ENCODE measurements at places on chromosomes 7 and 10.

- DNase-seq: no peak
Measured at GRCh38 chr7:28939844-28940544, 18.1 kb downstream of the TRIL start.

- no peak for DNase-seq
Measured at GRCh38 chr7:12889391-12889790, 202.0 kb downstream of the ARL4A start.

- peak; percentile 49 for DNase-seq
Measured at GRCh38 chr7:2872296-2872874, 28.3 kb upstream of the GNA12 start.

DNA sequence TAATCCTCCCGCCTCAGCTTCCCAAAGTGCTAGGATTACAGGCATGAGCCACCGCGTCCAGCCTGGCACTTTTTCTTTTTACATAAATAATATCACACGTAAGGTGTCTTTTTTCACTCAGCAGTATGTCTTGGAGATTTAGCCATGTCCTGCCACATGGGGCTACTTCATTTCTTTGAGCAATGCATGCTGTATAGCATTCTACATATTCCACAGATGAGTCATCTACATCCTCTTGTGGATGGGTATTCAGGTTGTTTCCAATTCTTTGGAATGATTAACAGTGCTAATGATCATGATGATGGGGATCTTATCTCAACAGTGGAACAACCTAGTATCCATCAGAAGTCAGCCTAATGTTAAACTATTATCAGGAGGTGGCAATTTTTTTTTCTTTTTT is 50.8 kb downstream of the ZNF503 start:
- no peak for DNase-seq

- no peak for DNase-seq
Measured at GRCh38 chr7:114822844-114823243, 99.0 kb upstream of the MDFIC start.

DNA sequence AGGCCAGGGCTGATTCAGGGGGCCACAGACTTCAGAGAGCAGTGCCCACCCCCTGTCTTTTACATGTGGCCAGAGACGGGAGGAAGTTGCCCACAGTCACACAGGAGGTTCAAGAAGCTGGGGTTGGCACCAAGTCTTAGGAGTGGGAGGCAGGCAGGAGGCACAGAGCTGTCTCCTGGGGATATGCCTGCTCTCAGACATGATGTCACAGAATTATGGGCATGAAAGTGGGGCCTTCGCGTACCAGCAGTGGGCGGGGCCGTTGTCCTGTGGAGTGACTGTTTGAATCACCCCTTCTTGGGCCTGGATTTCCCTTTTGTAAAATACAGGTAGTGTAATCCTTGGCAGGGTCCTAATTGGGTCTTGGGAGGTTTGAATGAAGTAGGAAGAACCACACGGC is 81.2 kb upstream of the PPIF start:
- DNase-seq: no peak

- DNase-seq: no peak
Measured at GRCh38 chr7:33789871-33790630, 115.3 kb upstream of the BMPER start.

DNA sequence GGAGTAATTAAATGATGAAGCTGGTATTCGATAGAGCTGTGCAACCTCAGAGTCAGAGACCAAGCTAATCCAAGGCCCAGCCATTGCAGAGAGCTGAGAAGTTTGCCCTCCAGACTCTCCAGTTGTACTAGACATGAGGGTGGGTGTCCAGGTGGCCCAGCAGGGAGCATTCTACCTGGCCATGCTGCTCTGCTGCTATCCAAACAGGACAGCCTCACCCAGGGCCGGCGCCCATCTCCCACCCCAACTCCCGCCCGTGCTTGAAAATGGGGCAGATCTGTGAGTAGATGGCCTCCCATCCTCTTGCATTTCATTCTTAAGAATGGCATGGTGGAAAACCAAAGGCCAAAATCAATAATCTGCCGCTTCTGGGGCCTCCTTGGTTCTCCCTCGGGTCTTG is 124.2 kb downstream of the TCERG1L start:
- DNase-seq: no peak

GRCh38 chr10:9613338-9614075 is 1404.2 kb upstream of the CELF2 start:
- DNase-seq: no peak

Measured in tongue (tissue), 3 donors.